NK-92 treated with Interleukin-12 subunit alpha and Interleukin-12 subunit beta, amount 100 ng/mL, for 24 hours (cell line): ENCODE measurements at places on chromosomes 3 and 15.

- no peak for DNase-seq
Measured at GRCh38 chr3:132210476-132211346, 106.5 kb upstream of the ACP3 start.

DNA sequence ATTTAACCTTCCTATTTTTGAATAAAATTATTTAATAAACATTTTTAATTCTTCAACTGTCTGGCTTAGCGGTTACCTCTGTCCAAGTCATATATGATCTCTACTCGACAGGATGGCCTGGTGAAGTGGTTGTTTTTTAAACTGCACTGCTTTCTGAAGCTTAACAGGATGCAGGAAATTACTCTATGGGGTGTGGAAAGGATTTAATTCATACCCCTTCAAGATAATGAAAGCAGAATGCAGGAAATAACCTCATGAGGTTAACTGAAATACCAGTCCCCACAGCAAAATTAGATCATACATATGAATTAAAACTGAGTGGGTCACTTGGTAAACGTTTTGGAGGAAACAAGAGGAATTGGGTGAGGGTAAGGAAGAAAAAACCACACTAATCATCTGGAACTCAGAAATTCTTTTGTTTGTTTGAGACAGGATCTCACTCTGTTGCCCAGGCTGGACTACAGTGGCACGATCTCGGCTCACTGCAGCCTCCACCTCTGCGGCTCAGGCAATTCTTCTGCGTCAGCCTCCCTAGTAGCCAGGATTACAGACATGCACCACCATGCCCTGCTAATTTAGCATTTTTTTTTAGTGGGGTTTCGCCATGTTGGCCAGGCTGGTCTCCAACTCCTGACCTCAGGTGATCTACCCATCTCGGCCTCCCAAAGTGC, 50.1 kb downstream of the LYSMD4 start:
- no peak for DNase-seq

- DNase-seq: peak; percentile 13
Measured at GRCh38 chr3:99753268-99753975, 64.2 kb upstream of the CMSS1 start.

DNA sequence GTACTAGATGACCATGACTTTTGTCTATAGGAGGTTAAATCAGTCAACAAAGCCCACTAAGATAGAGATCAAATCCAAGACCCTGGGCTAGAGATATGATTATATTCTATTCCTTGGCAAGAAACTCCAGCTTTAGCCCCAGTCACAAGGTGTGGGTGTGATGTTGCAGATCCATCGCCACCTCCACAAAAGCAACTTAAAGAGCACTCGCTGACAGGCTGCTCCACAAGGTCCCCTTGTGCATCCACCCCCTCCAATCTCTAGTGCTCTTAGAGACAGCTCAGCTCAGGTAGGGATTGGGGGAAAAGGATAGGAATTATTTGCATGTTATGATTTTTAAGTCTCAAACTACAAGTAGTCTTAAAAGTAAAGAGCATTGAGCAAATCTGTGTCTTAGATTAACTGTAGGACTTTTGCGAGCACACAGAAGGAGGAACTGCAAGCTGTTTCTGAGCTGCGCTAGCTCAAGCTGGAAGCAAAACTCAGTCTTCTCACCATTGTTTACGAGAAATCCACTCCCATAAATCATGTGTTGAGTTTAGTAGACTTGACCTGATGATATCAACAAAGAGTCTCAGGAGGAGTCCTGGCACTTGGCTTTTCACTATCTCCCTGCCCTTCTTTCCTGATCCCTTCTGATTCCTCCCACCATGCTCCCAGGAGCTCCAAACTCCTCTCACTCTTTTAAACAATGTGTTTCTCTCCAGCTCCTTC, 177.6 kb downstream of the STAC start:
- no peak for DNase-seq

DNA sequence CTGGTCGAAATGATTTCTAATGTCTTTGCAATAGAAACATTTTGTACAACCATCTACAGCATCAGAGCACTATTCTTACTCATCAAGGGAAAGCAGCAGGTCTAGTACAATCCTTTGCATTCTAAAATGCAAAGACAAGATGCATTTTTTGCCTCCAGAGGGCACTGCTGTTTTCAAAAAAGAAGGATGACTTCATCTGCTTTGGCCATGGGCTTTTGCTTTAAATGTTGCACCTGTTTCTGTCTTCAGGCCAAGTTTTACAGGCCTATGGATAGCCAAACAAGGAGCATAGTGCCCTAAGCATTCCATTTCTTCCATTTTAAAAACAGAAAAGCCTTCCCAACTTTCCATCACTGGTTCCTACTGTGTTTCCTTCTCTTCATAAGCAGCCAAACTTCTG, 3.4 kb downstream of the PARP9 start:
- peak; percentile 16 for DNase-seq
